Nucleus accumbens (tissue), 56 donors: ENCODE measurements at places on chromosomes 7 and 10.

DNA sequence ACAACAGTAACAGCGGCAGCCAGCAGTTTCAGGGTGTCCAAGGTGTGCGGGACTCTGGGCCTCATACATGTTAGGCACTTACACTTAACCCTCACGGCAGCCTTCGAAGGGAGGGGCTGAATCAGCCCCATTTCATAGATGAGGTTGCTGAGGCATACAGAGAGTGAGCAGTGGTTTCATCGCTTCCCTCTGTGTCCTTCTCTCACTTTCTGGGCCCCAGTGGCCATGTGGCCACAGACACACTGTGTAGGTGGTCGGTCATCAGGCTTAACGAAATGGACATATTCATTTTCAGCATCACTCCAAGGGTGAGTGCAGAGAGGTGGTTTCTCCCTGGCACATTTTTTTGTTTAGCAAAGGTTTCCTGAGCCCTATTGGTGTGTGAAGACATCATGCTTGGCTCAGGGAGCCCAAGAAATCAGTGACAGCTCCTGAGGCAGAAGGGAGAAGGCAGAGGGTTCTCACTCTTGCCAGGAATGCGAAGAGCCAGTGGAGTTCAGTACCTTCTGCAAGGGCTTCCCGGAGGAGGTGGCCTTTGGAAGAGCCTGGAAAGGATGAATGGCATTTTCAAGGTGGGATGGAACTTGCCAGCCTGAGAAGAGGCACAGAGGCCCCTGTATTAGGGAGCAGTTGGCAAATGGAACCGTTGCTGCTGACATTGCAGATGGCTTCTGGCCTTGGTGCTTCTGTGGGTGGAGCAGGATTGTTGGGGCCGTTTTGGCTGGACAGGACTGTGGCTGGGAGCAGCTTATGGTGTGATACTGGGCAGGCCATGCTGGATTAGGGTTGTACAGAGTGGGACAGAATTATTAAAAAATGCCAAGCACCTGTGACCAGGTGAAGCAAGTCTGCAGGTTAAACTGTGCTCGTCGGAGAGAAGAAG, 61.7 kb upstream of the PPIF start:
- DNase-seq = no peak

DNA sequence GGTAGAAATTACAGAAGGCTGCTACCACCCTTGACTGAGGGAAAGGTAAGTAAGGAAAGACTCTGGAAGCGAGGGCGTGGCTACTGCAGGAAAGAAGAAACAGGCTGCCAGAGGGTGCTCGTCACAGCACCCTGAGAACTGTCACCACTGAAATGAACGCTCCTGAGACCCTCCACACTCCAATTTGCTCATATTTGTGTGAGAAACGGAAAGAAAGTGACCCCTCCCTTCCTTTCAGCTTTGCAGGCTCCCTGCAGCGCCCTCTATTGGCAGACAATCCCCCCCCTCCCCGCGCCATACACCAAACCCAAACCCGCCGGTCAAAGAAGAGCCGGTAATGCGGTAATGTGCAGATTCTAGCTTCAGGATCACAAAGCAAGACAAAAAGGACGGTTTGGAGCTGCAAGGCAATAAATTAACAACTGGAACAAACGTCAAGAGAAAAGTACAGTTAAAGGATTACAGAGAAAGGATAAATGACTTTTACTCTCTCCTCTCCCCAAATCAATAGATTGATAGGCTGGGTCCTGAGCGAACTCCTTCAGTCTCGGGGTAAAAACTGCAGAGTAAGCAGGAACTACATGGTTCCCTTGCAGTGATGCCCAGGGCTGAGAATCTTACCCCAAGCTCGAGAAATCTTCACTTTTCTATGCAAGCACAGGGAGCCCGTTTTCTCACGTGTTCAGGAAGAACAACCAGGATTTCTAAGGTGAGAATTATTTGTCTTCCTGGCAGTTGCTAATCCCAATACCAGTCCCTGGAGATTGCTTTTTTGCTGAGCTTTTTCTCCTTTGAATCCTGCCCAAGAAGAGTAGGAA, 47.6 kb downstream of the STEAP1B start:
- DNase-seq = peak; percentile 47

DNA sequence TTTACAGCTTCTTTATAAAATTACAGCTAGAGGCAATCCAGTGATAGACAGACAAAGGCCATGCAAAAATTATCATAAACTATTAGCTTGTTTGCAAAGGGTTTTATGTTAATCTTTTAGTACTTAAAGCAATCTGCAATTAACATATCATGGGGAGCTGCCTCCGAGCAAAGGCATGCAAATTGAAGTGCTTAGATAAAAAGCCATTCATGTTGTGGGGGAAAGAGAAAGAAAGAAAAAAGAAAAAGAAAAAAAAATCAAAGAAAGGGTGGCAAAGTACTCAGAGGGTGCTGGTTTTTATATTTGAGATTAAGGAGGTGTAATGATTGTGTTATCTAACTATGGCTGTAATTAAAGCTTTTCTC, 799.5 kb downstream of the LRMDA start:
- no peak for DNase-seq

DNA sequence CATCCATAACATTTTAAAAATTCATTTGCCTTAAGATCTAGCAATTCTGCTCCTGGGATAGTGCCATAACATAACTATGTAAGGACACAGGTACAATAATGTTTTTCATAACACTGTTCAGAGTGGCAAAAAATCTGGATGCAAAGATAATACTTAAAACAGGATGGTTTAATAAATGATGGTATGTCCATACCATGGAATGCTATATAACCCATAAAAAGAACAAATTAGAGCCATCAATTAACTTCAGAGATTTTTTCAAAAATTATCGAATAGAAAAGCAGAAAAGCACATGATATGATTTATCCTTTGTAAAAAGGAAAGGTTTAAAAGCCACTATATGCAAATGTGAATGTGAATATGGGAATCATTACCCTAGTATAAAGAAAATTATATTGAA, 193.4 kb upstream of the LRRN3 start:
- DNase-seq = no peak

- DNase-seq = no peak
These were observed 257.7 kb downstream of the BAMBI start for GRCh38 chr10:28935061-28935460.

- no peak for DNase-seq
These were observed 28.4 kb upstream of the PTER start for GRCh38 chr10:16408379-16408778.

DNA sequence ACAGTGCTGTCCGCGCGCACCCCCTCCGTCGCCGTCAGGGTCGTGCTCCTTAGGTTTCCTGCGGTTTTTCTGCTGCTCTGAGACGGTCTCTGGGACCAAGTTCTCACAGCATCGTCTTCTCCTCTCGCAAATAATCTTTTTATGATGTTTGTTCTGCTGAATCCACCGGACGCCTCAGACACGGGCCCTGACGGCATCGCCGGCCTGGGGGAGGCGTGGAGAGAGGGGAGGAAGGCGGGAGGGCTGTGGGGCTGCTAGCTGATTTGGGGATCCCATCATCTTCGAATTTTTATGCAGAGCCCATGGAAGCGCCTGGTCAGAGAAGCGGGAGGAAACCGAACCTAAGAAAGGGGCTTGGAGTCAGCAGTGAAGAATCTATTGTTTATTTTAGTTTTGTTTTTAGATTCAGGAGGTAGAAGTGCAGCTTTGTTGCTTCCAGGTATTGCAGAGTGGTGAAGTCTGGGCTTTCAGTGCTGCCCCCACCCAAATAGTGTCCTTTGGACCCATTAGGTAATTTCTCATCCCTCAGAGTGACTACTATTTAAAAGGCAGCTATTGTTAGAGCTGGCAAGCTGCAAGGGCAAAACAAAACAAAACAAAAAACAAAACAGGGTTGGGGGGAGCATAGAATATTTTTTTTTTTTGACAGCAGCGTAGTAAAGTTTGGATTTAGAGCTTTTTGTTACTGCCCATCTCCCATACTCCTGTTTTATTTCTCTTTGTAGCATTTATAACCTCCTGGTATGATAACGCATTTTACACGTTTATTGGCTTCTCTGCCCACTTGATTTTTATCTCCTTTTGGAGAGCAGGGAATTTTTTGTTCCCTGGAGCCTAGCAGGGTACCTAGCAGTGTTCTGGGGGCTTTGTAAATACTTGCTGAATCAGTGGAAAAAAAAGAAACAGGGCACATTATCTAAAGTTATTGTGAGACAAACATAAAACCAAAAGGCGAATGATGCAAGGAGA, 92.6 kb downstream of the SPAG6 start:
- no peak for DNase-seq

DNA sequence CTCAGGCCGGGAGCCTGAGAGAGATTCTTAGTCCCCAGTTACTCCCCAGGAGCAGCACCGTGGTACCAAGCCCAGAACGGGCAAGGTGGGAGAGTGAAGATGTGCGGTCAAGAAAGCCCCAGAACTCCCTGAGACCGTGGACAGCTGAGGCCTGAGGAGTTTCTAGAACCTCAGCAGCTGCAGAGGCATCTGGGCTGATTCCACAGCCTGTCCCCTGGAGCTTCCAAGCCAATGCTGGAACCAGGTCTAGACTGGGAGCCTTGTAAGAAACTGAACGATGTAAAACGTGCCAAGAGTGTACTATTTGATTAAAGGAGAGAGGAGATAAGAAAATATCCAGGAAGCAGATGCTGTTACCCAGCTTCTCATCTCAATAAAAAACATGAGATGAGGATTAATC, 366.3 kb downstream of the TNS3 start:
- DNase-seq = no peak

DNA sequence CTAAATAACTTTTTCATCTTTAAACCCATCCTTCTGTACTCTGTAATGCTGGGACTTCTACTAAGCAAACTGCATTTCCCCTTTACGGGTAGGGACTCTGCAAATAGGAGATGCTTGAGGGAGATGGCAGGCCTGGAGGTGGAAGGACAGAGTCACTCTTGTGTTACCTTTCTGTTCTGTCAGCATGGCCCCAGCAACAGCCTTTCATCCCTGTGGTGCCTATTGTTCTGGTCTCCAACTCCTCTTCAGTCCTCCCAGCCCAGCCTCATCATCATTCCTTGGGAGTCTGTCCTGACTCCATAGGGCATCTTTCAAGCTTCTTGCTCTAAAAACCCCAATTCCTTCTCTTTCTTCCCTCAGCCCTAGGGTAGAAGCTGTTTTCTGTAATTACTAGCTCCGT, 230.0 kb downstream of the SNX13 start:
- DNase-seq = no peak

DNA sequence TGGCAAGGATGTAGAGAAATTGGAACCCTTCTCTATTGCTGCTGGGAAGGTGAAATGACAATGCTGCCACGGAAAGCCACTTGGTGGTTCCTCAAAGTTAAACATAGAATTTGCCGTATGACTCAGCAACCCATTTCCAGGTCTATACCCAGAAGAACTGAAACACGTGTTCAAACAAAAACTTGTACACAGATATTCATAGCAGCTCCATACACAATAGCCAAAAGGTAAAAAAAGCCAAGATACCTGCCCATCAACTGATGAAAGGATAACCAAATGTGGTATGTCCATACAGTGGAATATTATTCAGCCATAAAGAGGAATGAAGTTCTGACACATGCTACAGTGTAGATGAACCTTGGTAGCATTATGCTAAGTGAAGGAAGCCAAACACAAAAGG, 39.1 kb downstream of the LHPP start:
- DNase-seq = no peak
